ENCODE measurements at places on chromosomes 5 and 9.

DNA sequence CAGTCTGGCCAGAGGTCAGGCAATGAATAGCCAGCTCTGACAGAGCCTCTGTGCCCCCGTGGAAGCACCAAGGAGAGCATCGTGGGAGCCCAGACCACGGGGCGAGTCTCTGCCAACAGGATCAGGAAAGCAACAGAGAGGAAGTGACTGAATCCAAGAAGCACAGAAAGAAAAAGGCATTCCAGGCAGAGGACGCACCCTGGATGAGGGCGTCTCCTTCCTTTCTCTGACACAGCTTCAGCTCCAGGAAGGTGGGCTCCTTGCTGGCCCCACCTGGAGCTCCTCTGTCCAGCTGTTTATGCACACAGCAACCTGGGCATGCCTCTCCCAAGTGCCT lies 16.6 kb downstream of the HK3 start:
- DNase-seq = no peak

- no peak for DNase-seq
Observed at GRCh38 chr5:119288379-119289033, 67.3 kb upstream of the TNFAIP8 start.

GRCh38 chr5:36958612-36959011 lies 82.0 kb downstream of the NIPBL start:
- no peak for DNase-seq

GRCh38 chr5:4099386-4099785 lies 503.8 kb downstream of the IRX1 start:
- no peak for DNase-seq

DNA sequence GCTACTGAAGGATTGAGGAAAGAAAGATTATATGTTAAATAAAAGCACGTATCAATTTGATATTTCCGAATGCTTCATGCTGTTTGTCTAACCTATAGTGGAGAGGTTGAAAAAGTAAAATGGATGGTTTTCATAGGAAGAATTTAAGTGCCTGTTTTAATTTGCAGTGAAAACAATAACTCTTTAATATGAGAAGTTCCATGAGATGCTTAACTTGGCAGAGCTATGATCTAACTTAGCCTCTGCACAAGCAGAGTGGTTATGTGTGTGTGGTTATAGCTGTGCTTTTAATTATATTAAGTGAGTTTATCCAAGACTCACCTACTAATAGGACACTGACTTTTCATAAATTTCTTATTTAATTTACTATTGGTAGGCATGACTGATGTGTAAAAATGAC lies 57.4 kb downstream of the AOPEP start:
- no peak for DNase-seq

DNA sequence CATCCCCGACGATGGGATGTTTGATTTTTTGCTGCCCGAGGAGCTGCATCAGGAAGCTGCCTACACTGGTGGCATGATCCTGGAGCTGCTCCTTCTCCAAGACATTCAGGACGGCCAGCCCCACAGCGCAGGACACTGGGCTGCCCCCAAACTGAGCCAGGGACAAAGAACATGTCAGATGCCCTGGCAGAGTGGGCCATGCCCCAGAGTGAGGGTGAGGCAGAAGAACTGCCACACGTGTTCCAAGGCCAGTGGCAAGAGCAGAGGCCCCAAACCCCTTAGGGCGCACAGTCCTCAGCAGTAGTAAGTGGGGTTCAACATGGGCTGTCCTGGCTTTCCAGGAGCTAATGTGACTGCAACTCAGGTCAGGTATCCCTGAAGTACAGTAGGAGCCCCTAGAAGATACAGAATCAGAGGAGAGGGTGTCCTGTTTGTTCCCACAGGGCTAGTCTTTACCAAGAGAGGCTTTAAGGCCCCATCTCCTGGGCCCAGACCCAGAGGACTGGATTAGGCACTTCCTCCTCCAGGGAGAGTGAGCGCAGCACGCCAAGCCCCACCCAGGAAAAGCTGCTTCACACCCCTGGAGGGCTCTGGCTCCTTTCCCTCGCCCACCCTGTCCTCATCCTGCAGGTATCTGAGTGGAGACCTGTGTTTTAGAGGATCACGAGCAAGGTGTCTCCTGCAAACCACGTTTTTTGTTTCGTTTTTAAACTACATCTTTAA lies 11.1 kb downstream of the HNRNPAB start:
- DNase-seq = no peak

DNA sequence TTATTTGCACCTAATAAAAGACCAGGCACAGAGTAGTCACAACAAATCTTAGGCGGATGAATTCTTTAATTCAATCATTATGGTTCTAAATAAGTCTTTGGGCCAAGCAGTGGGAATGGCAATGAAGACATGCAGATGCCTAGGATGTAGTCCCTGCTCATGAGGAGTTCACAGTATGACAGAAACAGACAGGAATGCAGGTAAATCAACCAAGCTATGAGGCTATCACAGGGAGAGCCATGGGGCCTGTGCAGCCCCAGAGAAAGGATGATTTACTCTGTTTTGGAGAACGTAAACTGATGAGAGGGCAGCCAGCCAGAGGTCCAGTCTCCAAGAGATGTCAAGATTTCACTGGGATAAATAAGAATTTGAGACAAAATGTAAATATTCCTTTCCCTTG lies 129.4 kb downstream of the TRIM32 start:
- DNase-seq = no peak

DNA sequence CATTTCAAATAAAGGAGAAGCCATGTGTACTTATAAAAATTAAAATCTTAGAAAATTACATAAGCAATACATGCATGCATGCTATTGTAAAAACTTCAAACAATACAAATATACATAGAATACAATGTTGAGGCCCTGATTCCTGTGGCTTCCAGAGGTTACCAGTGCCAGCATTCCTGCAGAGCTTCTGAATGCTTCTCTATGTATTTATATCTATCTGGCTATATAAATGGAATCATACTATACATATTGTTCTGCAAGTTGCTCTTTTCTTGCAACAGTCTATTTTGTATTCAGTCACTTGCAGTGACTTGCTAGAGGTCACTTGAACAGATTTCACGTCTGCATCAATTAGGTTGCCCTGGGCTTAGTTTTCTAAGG lies 3.2 kb upstream of the IL12B start:
- DNase-seq = no peak

GRCh38 chr5:138743484-138743883 lies 9.7 kb upstream of the CTNNA1 start:
- no peak for DNase-seq

DNA sequence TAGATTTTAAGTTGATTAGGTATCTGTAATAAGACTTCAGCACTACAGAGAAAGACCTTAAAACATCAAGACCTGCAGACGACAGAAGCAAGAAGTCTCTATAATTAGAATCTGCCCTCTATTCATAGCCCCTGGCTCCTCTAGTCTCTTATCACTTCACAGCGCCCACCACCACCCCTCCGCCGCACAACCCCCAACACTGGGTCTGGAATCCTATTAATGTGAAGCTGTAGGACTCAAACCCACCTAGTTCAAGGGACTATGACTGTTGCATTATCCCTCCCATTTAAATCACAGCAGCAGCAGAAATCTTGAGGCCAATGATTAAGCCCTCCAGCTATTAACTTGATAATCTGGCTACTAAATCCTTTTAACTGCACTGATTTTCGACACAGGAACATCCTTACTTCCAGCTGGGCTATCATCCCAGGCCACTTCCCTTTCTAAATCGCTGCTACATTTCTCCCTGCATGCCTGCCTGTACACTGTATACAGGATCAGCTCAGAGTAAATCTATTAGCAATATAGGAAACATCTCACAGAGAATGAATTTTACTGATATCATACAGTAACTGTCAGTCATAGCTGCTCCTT lies 159.5 kb upstream of the GRAMD2B start:
- DNase-seq = no peak

DNA sequence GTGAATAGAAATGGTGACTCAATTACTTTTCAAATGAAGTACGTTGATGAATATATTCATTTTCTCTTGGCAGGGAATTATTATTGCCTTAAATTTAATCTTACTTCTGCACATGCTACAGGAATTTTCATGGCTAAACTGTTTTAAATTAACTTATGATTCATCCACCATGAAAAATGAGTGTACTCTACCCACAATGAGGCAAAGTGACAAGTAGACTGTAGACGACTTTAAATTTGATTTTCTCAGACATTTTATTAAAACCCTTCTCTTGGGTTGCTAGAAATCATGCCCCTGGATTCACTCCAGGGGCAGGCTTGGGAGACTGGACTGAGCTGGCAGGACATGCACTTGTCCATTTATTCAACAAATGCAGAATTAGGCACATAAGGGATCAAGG lies 23.5 kb upstream of the ERAP2 start:
- DNase-seq = no peak

DNA sequence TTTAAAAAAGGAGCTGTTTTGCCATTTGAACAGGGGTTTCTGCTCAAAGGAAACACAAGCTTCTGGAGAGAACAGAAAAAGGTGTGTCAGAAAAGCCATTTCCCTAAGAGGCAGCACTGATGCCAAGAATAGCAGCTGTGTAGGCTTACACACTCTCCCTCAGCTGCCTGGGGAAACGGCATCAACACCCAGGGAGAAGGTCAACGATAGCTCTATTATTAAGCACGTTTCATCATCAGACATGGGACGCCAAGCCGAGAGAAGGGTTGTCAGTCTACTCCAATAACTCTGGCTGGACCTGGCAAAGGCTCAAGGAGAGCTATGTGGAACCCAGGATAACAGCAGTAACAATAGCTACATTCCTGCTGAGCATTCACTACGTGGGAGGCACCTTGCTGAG lies 314.2 kb downstream of the CDK5RAP2 start:
- peak; percentile 21 for DNase-seq

- DNase-seq = peak; percentile 60
Observed at GRCh38 chr9:72280913-72281500, 84.0 kb downstream of the ZFAND5 start.

DNA sequence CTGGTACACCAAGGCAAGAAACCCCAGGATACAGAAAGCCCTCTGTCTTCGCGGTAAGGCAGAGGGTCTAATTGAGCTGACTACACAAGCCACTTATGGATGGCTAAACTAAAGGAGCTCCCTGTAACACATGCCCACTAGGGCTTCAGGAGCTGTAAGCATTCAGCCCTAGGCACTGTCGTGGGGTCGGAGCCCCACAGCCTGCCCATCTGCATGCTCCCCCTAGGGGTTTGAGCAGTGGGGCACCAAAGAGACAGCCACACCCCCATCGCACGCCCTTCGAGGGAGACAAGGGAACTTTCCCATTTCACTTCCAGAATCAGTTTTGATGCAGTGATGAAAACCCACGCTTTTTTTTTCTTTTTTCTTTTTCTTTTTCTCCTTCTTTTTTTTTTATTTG lies 11.0 kb upstream of the MTMR12 start:
- DNase-seq = no peak

DNA sequence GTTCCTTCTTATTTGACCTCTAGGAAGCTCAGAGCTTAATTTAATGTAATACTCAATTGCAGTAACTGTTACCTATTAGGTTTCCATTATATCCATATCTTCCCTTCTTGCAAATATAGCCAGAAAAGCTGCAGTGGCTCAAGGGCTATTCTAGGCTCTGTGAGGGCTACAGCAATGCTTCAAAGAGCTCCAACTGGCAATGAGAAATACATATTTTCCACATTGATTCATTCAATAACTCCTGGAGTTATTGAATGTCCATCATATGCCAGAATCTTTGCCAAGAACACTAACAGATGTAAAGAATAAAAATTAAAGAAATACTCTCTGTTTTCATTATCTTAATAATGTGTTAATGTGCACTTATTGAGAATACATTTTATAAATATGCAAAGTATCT lies 396.9 kb upstream of the PAPPA start:
- no peak for DNase-seq

GRCh38 chr5:59092758-59093157 lies 509.9 kb downstream of the RAB3C start:
- DNase-seq = no peak

- DNase-seq = peak; percentile 84
Observed at GRCh38 chr5:87899721-87900131, 368.9 kb downstream of the TMEM161B start.

GRCh38 chr9:124358631-124359030 lies 56.6 kb downstream of the PSMB7 start:
- DNase-seq = no peak

DNA sequence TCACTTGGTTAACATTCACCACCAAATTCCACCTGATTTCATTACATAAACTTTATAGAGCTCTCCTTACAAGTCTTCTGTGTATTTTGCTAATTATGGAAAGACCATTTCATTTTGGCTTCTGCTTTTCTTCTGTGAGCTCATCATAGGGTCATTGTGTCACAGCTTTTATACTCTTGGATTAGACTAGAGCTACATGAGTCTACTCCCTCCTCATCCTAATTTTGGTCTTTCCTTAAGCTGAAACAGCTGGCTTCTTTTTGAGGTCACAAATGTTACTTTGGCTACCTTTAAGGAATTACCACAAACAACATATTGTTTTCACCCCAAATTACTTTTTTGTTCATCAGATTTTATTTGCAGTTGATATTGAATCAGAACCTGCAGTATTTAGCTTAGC lies 103.0 kb downstream of the NPR3 start:
- DNase-seq = no peak

DNA sequence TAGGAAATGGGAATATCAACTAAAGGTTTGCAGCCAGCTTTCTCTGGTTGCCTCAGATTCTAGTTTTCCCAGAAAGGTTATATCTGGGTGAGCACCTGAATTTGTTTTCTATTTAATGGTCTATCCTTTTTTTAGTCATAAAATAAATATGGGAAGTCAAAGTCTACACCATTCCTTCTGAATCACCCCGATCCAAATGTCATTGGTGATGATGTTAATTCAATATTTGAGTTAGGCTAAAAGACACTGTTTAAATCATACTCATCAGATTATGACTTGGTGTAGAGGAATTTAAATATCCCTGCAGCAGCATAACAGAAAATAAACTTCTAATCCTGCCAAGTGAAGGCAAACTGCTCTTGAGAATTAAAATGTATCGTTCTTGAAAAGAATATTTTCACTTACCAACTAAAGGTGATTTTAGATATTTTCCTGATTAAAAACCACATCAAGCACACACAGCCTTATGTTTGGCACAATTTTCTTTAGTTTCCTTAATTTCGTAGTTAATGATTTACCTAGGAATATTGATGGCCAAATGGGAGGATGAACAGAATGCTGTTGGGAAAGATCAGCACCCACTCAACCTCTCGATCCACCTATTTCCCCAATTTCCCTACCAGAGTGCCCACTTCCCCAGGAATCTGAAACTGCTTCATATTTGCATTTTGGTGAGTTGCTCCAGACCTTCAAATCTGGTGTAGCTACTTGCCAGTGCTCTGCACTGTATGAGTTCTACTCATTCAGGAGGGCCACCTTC lies 103.1 kb upstream of the TSLP start:
- DNase-seq = no peak

Data from nucleus accumbens (tissue), 56 donors.